SJCRH30 (cell line): ENCODE measurements at places on chromosomes 12 and 14.

DNA sequence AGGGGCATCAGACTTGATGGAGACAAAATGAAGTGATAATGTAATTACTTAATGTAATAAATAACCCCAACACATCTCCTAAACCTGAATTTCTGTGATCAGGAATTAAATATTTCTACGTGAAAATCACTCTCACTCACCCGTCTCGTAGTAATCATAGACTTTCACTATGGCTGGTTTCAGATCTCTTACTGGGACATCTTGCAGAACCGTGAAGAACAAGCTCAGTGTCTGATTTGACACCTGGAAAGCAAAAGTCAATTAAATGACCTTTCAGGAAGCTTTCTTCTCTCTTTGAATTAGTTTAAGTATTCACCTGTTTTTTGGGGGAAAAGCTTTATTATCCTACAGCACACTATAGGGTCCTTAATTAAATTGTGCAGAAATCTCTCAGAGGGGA is 47.1 kb downstream of the A2M start:
- DNase-seq: no peak

- no peak for DNase-seq
Measured at GRCh38 chr12:119686355-119686754, 18.4 kb downstream of the PRKAB1 start.

DNA sequence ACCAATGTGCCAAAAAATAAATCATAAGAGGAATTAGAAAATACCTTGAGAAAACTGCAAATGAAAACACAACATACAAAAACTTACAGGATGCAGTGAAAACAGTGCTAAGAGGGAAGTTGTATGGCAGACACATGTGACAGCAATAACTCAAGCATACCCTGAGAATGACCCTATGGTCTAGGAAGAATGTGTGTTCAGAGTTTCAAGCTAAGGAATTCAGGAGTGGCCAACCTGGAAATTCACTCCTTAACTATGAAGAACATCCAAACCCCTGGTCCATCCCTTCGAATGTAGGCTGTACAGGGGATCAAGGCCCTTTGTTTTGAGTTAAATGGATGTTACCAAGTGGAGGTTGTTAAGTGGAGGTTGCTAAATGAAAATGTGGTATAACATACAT is 16.7 kb upstream of the TTC9 start:
- DNase-seq: no peak

DNA sequence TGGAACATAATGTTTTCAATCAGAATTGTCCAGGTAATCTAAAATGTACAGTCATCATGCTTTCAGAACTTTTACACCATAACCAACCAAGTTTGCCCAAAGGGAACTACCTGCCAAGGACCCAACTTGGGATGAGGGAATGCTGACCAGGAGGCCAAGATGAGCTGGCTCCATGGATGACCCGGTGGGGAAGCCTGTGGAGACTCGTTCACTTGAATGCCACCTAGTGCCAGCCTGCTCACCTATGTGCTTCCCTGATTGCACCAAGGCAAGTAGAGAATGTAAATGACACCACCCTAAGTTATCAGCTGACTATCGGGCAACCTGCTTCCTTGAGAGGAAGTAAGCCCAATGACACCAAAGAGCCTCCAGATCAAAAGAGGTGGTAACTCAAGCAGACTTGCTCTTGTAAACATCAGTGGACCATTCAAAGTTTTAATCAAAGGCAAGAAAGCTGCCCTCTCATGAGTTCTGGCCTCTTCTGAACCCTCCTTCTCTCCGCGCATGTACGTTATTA is 137.3 kb downstream of the TTC7B start:
- DNase-seq: no peak

DNA sequence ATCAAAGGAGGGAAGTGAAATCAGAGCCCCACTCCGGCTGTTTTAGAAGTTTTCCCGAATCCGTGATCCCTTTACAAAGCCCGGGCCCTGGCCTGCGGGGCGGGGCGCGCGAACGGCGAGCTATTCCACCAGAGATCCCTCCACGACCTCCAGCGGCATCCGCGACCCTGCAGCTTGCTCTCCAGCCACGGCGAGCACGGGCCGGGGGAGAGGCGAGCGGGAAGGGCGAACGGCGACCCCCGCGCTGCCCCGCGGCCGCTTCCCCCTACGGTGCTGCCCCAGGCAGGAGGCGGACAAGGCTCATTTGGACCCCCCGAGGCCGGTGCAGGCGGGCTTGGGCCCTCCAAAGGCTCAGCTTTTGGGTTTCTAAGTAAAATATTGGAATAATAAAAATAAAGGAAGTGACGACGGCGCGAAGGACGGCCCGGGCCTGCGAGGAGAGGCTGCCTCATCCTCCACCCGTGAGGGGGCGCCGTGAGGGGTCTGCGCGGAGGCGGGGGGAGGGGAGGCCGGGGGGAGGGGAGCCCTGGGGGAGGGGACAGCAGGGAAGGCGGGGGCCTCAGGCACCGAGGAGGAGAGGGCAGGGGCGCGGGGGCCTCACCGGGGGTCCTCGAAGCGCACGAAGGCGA is 613 bp downstream of the SRSF9 start:
- DNase-seq: no peak

DNA sequence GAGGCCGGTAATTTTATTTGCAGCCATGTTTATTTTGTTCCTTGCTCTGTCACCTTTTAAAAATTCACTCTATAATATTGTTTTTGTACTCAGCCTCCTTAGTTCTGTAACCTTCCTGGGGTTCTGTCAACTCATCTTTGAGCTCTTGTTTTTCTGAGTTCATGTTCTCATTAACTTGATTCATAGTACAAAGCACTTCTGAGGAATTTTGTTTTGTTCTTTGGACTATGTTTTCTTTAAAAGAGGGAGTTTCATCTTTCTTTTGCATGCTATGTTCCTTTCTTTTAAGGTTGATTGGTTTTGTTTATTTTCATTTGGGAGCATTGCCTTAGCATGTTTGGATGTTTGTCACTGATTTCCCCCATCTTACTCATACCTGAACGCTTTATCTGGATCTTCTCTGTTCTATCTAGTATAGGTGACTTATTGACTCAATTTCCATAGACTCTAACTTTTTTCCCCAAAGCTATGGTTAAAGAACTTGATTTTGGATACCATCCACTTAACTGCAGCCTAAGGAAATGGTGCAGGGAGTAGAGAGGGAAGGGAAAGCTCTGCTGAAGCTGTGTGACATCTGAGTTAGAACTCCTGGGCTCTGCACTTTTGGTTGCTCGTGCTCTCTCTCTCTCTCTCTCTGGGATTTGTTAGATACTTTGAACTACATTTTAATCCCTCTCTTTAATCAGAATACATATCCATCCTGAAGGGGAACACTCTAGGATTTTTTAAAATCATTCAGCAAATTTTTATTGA is 268.5 kb downstream of the PAWR start:
- DNase-seq: no peak

DNA sequence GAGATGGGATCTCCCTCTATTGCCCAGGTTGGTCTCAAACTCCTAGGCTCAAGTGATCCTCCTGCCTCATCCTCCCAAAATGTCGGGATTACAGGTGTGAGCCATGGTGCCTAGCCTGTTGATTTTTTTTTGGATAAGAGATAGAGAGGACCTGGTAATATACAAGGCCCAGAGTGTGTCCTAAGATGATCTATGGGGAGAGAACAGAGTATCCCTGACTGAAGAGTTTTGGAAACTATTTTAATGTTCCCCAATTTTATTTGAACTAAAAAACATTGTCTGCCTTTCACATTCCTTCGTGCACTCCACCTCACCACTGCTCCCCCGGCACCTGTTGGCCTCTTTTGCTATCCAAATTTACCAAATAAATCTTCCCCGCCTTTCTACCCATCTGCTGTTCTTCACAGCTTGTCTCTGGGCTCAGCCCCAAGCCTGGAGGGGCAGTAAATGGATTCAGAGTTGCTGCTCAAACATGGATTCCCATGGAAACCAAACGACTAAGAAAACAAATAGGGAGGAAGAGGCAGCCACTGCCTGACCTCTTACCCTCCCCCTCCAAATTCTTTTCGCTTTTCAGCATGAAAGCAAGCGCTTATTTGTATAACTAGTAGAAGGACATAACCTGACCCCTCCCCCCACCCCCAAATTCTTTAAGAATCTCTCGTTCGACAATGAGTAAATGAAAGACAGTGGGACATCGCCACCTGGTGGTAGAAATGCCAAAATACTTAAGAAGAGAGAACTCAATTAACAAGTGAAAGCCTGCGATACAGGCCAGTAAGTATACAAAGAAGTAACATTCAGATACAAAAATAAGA is 22.6 kb downstream of the OR10G3 start:
- DNase-seq: peak; percentile 90
